Osteocyte (in vitro differentiated cells): ENCODE measurements at places on chromosomes 7 and 10. TPM values are rescaled to one million over a fixed set of nuclear protein-coding genes. Genes with fewer than 3 reads are reported as not detected.

LBX1 gene
- not detected in 2 replicates for total RNA-seq

ADGRA1 gene
- not detected in 2 replicates for total RNA-seq

LIPM gene
- not detected in 2 replicates for total RNA-seq

UBE3C gene
- 59.6 and 62.9 TPM in 2 replicates for total RNA-seq

KIF11 gene
- total RNA-seq: 9.0 and 9.2 TPM in 2 replicates

PDGFA gene
- total RNA-seq: 92.0 and 93.6 TPM in 2 replicates

MOGAT3 gene
- total RNA-seq: not detected in 2 replicates

HDAC9 gene
- 0.81 and 1.5 TPM in 2 replicates for total RNA-seq

COL17A1 gene
- not detected in 2 replicates for total RNA-seq

COBL gene
- not detected in 2 replicates for total RNA-seq

CHCHD2 gene
- 228 and 237 TPM in 2 replicates for total RNA-seq

GBX1 gene
- total RNA-seq: not detected in 2 replicates

PRF1 gene
- total RNA-seq: not detected in 2 replicates
